Stimulated activated CD4-positive, alpha-beta T cell treated with anti-CD3 and anti-CD28 coated beads, Interleukin-4, amount 100 ng/mL, for 48 hours (primary cell): ENCODE measurements at places on chromosomes 16 and 17.

DNA sequence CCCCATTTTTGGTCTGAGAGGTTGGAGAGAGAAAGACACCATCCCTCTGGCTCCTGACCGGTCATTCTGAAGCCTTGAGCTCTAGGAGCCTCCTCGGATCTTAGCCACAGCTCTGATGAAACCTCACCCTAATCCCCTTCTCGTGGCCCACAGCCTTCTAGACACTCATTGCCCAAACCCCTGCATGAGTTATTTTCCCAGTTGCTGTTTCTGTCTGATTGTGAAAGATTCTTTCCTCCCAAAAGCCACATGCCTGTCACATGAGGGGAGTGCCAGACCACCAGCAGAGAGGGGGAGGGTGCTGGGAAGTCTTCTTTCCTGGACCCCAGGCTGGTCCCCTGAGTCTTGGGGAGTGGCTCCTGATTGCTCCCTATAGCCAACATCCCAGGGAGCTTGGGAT is 17.6 kb upstream of the ABR start:
- DNase-seq = no peak

GRCh38 chr16:55585631-55586030 is 19.1 kb downstream of the CAPNS2 start:
- no peak for DNase-seq

DNA sequence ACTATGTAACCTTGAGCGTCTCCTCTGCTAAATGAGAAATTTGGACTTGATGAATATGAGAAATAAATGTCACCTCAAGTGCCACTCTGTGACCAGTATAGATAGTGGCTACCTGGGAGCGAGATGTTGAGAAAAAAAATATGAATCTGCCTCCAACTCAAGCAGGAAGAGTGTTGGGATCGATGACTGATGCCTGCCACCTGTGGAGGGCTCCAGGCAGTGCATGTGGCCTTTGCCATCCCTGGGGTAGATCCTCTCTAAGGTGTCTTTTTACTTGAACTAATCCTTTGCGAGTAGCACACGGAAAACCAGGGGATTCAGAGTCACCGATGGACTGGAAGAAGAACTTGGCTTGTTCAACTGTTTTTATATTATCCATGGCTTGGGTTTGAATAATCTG is 9.4 kb downstream of the CCDC182 start:
- DNase-seq = no peak

GRCh38 chr16:15880434-15881308 is 7.7 kb downstream of the CEP20 start:
- no peak for DNase-seq

DNA sequence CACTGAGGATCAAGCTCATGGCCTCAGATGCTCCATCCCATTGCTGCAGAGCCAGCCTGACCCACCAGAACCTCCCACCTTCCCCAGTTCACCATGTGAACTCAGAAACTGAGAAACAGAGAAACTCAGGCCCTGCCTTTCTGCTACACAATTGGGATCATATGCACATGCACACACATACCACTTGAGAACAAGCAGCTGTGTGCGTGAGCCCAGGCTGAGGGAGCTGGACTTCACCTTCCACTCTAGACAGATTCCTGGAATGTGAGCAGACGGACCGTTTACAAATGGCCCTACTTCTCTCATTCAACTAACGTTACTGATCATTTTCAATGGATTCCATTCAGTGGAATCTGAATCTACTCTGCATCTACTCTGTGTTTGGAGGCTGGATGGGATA is 1.7 kb upstream of the SPEM2 start:
- no peak for DNase-seq
